ENCODE measurements at places on chromosomes 3 and 15.
A peak's percentile ranks its signal among the peaks of the same experiment; 100 is the strongest.

DNA sequence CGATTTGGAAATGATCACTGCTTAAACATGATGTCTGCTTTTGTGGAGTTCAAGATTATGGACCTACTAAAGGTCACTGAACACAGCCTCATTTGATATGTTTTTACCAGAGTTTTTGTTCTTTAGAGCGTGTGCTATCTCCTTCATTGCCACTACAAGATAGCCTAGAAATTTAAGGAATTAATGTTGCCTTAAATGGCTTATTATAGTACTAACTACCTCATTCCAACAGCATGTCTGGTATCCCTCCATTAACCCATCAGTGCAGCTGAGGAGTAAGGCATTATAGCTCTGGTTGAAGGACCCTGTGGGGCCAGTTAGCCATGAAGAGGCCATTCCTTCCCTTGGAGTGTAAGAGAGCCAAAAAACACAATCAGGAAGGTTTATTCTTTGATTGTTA, 2.3 kb upstream of the FAM43A start:
- DNase-seq: no peak

GRCh38 chr3:154552338-154552737, 122.3 kb upstream of the GPR149 start:
- DNase-seq: no peak

DNA sequence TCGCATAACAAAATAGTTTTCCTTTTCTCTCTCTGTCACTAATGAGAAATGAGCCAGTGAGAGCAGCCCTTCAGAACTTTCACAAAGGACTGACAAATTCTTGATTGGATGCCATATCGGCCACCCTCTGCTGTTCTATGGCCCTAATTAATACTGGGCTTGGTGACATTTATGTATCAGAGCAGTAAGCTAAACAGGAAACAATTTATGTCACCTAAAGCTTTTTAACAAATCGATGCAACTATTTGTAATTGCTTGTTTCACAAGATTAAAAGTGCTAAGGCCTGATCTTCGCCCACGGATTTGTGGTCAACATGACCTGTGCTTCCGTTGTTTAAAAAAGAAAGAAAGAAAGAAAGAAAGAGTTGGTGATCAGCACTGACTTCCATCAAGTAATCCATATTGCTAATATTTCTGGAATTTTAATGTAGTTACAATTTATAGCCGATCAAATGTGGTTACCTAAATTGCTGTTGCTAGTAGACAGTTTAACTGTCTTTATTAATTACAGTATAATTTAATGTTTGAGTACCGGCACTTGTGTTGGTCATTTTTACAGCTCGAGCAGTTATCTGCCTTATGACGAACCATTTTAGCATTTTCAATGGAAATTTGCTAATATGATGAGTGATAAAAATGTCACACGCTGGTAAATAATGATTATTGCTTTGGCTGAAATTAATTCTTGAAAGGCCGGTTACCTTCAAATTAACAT, 631.3 kb downstream of the FOXP1 start:
- DNase-seq: no peak

DNA sequence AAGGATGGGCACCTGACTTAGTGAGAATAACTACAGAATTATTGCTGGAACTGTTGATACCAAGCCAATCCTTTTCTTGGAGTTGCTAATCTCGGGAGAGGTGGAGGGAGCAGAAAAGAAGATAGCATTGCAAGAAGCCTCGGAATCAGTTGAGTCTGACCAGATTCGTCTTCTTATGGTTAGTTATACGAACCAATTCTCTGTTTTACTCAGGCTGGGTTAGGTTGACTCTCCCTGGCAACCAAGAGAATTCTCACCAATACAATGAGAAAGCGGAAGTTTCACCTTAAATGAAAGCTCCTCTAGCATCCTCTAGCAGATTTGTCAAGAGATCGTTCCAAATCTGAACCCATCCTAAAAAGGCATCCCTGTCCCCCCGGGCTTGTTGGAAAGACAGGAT, 43.5 kb upstream of the UBE2E1 start:
- DNase-seq: no peak

- no peak for DNase-seq
Measured at GRCh38 chr3:124322966-124323365, 331.0 kb upstream of the ROPN1 start.

DNA sequence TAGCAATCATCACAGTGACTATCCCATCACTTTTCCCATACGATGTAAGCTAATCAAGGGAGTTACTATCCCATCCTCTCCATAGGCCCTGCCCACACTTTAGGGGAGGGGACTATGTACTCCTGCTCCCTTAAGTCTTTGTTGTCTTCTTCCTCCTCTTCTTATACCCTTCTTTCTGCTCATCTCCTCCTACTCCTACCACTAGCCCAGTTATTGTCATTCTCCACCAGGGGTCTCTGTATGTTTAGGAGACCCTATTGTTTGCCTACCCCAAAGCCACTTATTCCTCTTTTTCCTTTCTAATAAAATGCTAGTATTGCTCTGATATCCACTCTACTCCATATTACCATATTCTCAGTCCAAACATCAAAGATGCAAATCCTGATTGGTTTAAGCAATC, 27.8 kb downstream of the STAC start:
- no peak for DNase-seq

DNA sequence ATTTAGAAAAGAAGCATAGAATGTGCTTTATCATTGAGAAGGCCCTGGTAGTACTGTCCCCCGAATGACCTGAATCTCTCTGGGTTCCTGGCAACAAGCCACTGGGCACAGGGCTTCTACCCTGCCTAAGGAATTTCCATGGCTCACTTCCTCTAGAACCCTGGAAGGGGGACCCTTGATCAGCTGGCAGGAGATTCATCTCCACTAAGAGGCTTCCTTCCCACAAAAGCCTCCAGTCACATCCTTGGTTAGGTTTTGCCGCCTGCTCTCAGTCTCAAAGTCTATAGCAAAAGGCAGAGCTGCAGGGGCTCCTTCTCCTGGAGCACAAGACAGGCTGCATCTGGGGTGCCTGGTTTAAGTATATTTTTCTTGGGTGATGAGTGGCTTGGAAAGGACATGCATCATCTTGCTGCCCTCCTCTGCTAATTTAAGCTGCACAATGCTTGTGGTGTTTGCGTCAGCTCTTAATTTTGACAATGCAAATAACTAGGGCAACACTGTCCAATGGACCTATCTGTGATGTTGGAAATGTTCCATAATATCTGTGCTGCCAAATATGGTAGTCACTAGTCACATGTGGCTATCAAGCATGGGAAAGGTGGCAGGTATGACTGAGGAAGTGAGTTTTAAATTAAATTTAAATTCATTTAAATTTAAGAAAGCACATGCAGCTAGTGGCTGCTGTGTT, 33.4 kb upstream of the RARRES1 start:
- no peak for DNase-seq

DNA sequence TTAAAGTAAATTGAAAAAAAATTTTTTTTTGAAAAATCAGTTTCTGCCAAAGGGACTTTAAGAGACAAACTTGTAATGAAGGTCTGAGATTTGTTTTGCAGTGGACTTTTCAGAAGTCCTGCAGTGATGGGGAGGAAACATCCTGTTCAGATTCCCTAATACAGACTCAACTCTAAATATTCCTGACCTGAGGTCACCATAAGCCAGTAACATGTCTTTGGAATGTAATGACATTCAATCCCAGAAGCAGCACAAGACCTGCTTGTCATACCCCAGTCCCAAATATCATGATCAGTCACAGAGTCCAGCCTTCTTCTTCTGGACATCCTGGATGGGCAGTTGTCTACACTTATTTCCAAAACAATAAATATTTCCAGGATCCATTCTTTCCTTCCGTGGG, 53.6 kb downstream of the TMEM39A start:
- DNase-seq: no peak

DNA sequence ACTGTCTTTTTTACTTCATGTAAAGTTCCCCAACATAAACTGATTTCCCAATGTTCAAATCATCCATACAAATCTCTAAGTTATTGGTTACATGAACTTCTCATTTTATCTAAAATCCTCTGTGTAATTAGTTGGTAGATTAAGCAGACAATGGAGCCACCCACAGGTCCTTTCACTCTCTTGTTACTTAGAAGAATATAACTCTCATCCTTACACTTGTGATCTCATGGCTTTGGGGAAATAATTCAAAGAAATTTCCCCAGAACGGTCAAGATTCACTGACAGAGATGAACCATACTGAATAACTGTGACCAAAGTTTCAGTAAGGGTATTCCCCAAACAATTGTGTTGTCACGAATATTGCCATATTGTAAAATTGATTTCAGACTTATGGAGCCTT, 1102.6 kb upstream of the EPHA6 start:
- DNase-seq: no peak

GRCh38 chr3:99648516-99648915, 10.1 kb downstream of the COL8A1 start:
- DNase-seq: no peak

GRCh38 chr3:112974894-112975293, at the start of gene CD200R1:
Gene CD200R1, minus strand, starts transcription at chr3:112975103. Its CDS starts 246 bp downstream, at chr3:112974857.
- DNase-seq: peak; percentile 12

DNA sequence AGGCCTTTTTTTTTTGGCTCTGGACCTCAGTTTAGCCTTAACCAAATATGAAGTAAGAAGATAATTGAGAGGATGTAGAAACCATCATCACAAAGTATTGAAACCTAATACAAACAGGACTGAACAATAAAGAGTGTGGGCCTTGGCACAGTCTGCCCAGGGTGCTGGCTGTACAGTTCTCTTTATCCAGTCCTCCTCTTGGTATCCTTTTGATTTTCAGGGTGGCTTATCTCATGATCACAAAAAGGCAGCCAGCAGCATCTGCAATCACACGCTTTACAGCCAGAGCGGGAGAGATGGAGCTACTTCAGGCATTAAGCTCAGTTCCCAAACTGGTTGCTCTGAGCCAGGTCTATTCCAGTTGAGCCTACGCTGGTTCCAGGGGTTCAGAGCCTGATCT, 239.7 kb downstream of the RPLP1 start:
- DNase-seq: no peak

- DNase-seq: no peak
Measured at GRCh38 chr3:133937756-133938601, 42.3 kb upstream of the RAB6B start.

DNA sequence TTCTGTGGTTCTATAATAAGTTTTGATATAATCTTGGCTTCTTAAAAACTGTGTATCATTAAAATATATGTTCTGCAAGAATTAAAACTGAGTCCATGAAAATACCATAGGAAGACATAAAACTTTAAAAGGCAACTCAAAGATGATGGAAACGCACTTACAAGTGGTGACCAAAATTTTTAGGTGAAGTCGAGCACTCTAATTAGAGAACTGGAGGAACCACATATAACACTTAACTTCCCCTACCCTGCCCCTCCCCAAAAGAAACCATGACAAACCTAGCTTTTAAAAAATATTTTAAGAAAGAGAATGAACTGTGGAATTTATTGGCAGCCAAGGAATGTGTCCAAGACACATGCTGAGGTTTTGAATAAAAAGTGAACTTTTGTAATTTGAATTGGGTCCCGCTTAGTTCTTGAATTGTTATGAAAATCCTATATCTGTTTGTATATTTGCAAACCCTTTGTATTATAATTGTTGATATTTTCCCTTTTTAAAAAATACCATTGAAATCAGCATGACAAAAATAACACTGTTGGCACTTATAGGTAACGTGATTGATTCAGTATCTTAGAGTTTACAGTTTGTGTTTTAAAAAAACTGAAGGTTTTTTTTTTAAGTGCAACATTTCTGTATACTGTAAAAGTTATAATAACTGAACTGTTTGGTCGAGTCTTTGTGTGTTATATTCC, 7.7 kb downstream of the NR2F2 start:
- DNase-seq: no peak

- no peak for DNase-seq
Measured at GRCh38 chr3:11541321-11542303, 102.1 kb downstream of the VGLL4 start.

DNA sequence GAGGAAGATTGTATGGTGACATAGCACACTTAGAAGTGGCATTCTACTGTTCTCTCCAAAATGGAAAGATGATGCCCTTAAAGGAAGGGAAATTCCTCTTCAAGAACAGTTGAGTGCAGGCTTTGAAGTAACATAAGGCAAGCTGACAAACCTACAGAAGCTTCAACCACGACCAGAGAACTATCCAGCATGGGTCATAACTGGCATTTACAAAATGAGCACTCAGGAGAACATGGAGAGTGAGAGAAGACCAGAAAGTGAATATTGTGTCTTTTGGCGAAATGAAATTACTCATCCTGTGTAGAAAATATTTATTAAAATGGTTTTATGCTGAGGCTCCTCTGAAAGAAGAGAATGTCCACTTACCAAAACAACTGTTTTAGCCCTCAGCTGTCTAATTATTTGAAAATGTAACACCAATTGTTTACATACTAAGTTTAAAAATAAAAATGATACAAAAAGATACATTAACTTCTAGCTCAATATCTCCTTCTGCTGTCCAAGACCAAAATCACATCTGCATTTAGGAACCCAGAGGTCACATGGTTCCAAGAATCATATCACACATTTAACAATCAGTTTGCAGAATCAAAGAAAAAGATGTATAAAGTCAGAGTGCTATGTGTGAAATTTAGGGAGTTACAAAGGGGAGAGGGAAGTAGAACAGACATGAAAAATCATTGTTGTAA, 216.9 kb downstream of the ATP8B4 start:
- DNase-seq: no peak

DNA sequence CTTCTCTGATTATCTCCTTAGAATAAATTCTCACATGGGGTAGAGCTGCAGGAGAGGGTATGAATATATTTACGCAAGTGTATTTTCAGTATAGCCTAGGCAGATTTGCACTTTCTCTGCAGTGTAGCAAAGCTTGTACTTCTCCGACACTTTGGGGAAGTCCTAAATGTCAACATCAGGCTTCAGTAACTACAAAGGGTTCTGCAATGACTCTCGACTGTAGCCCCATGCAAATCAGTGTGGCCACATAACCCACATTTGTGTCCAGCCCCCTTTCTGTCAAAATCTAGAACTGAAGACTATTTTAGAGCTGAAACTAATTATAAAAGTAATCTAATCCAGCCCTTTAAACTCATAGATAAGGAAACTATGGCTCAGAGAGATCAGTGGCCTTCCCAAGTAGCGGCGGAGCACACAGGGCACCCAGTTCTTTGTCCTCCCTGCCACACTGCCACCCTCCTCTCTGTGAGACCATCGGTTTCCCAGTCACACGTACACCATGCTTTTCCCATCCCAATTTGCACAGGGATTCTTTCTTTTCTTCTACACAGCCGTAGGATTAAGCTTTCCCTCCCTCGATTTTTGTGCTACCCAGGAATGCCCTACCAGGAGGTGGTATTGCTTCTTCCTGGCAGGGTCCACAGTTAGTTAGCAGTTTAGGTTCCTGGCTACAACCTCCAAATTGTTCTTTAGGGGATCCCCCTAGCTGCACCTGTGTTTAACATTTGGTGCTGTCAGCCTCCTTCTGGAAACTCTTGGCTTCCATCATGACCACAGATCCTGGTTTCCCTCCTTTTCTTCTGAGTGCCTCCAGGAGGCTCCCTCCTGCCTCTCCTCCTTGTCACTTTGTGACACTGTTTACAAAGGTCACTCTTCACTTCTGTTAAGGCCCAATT, 22.9 kb downstream of the MRAS start:
- DNase-seq: peak; percentile 21

GRCh38 chr3:22684739-22685138, 518.4 kb upstream of the UBE2E2 start:
- no peak for DNase-seq

GRCh38 chr15:91769894-91770293, 83.6 kb upstream of the SLCO3A1 start:
- DNase-seq: no peak

- DNase-seq: no peak
Measured at GRCh38 chr15:25652704-25653103, 210.4 kb downstream of the ATP10A start.

- DNase-seq: no peak
Measured at GRCh38 chr3:123695731-123696640, 111.1 kb upstream of the HACD2 start.

- DNase-seq: no peak
Measured at GRCh38 chr3:140342668-140343067, 335.2 kb upstream of the TRIM42 start.

- no peak for DNase-seq
Measured at GRCh38 chr3:146650691-146651442, 45.7 kb upstream of the PLSCR5 start.
